Hematopoietic multipotent progenitor cell (in vitro differentiated cells): ENCODE measurements at places on chromosomes 7 and 10. TPM values are rescaled to one million over a fixed set of nuclear protein-coding genes. Genes with fewer than 3 reads are reported as not detected.

DNA sequence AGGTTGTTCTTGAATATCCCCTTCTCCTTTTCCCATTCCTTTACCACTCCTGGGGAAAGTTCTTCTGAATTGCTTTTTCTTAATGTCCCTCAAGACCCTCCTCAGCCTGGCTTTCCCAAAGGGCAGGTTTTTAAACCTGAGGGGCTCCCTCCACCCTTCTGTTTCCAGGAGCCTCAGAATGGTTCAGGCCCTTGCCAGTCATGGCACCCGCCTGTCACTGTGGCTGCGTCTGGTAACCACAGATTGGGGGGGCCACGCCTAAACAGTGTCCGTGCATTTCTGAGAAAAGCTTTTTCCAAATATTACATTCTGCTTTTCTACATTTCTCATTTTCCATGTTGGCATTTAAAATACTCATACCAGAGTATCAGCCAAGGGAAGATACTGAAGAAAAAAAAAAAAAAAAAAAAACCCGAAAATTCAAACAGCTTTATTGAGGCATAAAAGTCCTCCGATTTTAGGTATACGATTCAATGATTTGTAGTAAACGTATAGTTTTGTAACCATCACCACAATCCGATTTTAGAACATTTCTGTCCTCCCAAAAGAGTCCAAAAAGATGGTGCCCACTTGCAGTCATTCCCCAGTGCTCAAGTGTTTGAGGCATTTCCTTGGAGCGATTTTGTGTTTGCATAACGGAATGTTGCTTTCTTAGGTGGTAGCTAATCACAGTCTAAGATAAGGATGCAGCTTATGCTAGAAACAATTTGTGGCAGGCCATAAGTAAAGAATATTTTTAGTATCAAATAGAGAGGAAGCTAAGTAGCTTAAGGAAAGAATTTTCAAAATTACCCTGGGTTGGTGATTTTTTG lies 22.1 kb downstream of the HKDC1 start:
- no peak for DNase-seq

The C10orf95 gene
- 0.27 TPM for total RNA-seq

GRCh38 chr10:8043569-8044306 lies 10.8 kb upstream of the GATA3 start:
- peak; percentile 18 for DNase-seq

DNA sequence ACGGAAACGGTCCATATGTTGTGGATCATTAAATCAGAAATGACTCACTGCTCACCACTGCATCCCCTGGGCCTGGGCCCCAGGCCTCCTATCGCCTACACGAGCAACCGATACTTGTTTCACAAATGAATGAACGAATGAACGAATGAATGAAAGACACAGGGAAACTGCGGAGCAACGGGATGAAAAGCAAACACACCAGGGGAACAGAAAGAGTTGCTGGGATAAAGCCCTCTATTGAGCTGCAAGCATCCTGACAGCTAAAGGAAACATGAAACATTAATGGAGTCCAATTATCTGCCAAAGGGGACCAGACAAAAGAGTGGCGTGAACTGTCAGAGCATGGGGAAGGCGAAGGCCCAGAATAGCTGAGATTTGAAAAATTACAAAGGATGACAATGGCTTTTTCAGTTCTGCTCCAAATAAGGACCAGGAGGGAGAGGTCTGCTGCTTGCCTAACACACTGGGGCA lies 92.1 kb downstream of the GRB10 start:
- DNase-seq, result no peak

The ADAM8 gene
- 146 TPM for total RNA-seq

GRCh38 chr10:44427037-44427436 lies 42.1 kb upstream of the CXCL12 start:
- no peak for DNase-seq

DNA sequence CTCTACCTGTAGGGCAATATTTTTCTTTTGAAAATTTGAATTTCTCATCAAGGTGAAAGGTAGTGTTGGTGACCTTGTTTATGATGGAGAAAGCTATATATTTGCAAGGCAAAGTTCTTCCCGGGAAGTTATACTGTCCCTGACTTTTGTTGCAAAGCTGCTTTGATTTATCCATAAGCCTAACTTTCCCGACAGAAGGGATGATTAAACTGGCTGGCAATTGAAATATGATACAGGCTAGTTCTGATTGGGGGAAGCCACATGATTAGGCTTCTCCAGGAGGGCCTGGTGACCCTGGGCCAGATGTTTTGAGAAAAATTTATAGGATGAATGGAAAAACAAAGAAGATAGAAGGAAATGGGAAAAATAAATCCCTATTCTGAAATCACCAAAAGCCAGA lies 215.5 kb downstream of the ACTR3B start:
- DNase-seq, result no peak

The UPK3B gene
- 1.1 TPM for total RNA-seq

GRCh38 chr10:6385665-6386064 lies 182.9 kb downstream of the PFKFB3 start:
- no peak for DNase-seq
